ENCODE measurements at places on chromosomes 3 and 15.

DNA sequence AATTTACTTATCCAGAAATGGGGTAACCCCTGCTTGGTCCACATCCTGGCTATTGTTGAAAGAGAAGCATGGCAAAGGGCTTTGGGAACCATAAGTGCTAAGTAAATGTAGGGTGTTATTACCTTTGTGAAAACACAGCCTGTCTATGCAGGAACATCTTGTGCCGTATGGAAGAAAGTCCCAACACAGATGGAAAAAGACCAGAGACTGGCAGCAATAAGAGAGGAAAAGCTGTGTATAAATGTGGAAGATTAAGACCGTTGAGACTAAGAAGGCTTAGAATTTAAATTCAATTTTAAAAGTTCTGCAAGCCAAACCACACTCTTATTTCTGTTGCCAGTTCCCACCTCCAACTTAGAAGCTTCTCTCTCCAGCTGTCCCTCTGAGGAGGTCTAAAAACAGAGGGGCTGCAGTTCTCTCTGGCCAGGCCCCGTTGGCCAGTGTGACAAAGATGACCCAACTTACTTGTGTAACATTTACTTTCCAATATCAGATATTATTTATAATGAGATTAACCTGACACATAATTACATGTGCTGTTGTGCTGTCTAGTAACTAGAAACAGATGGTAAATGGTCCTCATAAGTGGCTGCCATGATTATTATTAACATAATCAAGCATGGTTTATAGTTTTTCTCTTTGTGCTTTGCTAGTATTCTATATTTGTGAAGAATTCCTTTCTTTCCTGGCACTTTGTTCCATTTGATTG lies 7.0 kb downstream of the MINDY4B start:
- DNase-seq = no peak

- DNase-seq = peak; percentile 4
Measured at GRCh38 chr3:75192146-75192616, 471.9 kb upstream of the FRG2C start.

DNA sequence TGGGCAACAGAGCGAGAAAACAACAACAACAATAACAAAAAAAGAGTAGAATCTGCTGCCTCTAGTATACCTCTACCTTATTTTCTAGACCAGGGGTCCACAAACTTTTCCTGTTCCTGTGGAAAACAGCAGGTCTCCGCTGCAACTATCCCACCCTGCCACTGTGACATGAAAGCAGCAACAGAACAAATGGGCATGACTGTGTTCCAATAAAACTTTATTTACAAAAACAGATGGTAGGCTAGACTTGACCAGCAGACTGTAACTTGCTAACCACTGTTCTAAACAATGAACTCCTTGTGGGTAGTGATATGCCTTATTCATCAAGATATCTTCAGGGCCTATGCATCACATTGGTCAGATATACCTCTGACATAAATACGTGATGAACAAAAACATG lies 25.3 kb downstream of the POLQ start:
- no peak for DNase-seq

- no peak for DNase-seq
Measured at GRCh38 chr3:45555666-45556065, 38.9 kb upstream of the LIMD1 start.

GRCh38 chr3:111577798-111578685 lies 17.1 kb downstream of the ZBED2 start:
- DNase-seq = peak; percentile 34

DNA sequence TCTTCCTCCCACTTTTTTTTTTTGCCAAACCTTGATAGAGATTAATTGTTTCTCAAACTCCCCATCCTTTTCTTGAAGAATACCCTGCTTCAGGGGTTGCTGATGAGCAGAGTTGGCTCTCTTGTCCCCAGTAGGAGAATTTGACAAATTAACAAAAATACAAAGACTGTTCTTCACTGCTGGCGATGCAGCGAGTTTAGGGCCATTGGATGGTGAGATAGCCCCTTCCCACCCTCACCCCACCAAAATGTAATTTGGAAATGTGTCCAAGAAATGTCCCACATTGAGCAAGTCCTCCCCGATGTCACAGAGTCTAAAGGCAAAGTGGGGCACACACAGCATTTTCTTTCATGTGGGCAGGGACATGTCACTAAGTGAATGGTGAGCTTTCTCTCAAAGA lies 136.0 kb upstream of the RARB start:
- no peak for DNase-seq

GRCh38 chr15:85880501-85881190 lies 85.9 kb upstream of the KLHL25 start:
- no peak for DNase-seq

DNA sequence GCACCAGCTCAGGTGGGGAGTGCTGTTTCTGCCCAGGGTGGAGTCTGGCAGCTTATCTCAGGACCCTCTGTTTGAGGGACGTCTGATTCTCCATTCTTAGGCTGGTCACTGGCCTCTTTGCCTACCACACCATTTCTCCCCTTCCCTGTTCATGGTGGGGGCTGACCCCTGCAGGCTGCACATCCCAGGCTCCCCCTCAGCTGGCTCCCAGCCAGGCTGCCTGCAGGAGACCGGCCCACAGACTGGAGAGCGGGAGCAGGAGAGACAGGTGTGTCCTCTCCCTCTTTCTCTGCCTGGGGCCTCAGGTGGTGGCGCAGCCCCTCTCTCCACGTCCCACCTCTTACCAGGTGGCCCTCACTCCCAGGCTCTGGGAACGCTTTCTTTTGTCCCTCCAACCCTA lies 60.8 kb downstream of the RAB11A start:
- no peak for DNase-seq

- DNase-seq = no peak
Measured at GRCh38 chr15:101119181-101119580, 132.7 kb downstream of the CHSY1 start.

- DNase-seq = no peak
Measured at GRCh38 chr15:79562403-79562815, 130.3 kb downstream of the MINAR1 start.

DNA sequence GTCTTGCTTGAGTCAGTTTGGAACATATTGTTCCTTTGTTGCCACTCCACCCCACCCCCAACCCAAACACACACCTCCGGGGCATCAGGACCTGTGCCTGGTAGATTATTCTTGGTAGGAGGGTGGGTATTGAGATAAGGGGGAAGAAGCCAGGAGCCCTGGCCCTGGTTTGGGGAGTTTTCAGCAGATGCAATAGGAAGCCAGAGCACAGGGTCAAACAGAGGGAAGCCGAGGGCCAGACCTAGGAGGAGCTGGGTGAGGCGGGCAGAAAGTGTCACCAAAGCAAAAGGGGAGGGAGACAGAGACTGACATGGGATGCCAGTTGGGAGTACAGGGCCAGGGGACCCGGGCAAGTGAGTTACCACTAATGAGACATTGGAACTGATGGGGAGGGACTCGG lies 163.1 kb downstream of the RPLP1 start:
- DNase-seq = no peak

GRCh38 chr3:127768346-127769008 lies 53.8 kb downstream of the MGLL start:
- no peak for DNase-seq

GRCh38 chr3:161035711-161036110 lies 69.4 kb downstream of the B3GALNT1 start:
- peak; percentile 56 for DNase-seq

DNA sequence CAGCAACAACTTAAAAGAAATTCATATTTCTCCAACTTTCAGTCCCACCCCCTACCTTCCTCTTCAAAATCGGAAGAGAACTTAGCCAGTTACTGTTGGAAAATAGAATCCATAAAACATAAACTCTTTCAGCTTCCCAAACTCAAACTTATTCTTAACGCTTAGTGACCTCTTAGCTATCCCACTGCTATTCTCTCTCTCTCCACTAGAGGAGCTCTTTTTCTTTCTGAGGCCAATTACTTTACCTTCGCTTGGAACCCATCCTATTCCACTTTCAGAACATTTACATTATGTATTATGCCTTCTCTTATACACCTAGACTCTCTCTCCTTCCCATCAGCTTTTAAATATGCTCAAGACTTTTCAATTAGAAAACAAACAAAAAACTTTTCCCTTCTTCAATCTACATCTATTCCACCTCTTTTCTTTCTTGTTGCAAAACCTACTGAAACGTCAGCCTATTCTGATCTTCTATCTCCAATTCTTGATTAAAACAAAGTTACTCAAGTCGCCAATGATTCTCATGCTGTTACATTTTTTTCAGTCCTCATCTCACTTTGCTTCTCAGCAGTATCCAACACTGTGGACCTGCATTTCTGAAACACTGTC lies 13.4 kb upstream of the GHSR start:
- DNase-seq = no peak

GRCh38 chr15:65089206-65089824 lies 12.8 kb downstream of the KBTBD13 start:
- DNase-seq = no peak

DNA sequence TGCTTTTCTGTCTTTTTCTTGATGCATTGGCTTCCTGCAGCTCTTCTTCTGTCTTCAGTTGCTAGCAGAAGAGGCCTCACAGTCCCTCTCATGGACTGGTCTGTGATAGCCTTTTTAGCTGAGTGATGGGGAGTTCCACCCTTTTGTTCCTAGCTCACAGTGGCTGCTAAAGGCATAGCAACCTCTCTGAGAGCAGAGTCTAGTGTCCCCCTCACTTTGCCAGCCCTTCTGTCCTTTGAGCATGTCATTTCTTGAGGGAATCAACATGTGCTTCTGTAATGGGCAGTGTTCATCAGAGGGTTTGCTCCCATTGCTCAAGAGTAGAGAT lies 44.4 kb downstream of the GAP43 start:
- DNase-seq = no peak

DNA sequence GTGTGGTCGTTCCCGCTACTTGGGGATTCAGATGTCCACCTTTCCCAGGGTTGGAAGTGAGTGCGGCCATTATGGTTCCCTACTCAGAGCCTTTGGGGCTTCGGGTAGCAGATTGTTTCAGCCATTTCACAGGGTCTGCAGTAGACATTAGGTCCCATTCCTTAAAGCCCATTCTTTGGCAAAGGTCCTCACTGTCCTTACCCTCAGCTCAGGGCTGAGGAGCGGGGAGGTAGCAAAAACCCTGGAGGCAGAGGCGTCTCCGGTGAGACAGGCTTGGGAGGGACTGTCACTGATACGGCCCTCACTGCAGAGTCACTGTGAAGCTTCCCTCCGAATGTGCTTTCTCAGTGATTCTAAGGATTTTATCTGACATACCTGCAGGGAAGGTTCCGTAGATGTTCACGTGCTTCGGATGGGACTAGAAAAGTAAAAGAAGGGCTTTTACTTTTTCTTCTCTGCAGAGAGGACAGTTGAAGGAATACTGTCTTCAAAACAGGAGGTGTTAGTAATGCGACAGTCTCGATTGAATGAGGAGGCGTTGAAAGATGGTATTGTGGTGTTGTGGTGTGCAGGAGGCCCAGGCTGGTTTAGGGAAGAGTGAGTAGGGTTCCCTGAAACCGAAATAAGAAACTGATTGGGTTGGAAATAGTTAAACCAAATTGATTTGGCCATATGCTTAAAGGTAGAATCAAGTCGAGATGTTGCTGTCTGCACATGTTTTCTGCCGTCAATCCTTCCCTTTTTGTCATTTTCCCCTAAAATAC lies 630 bp downstream of the ATP6V1A start:
- DNase-seq = no peak

DNA sequence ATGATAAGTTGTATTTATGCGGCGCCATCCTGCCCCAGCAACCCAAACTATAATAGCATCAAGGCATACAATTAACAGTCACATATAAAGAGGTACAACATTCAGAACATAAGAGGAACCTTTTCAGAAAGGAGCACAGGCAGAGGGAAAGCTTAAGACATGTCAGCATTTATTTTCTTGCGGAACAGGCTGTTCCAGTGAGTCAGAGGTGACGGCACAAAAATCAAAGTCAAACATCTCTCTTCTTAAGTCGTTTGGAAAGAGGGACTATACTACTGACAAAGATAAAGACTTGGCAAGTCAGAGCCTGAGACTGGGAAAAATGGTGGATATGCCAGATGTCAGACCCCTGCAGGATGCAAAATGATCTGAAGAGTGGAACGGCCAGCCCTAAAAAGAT lies 128.4 kb downstream of the CTNNB1 start:
- DNase-seq = no peak

DNA sequence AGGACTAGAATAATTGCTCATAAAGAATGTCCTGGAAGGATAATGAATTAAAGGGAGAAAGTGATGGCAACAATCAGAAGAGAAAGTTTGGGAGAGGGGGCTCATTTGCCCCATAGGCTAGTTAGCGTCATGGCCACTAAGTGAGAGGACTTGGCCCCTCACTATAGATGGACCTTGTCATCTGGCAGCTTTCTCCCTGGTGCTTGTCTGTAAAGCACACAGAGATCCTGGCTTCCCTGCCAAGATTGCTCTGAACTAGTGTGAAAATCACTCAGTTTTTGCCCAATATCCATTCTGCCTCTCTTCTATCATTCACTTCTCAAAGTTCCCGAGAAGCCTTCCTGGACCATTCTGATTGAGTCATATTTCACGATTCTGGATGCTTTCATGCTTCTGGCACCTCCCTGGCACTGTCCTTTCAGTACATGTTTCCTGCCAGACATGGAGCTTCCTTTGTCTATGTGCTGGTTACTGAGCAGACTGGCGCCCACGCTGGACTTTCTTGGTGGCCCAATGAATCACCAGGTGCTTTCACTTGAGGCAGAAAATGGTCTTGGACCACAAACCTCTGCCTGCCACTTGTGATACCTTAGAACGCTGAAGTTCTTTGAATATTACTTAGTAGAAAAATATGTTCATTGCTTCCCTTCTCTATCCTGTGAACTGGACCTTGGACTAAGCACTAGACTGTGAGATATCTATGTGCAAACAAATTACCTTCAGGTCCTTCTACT lies 709.6 kb upstream of the CFAP20DC start:
- DNase-seq = no peak

DNA sequence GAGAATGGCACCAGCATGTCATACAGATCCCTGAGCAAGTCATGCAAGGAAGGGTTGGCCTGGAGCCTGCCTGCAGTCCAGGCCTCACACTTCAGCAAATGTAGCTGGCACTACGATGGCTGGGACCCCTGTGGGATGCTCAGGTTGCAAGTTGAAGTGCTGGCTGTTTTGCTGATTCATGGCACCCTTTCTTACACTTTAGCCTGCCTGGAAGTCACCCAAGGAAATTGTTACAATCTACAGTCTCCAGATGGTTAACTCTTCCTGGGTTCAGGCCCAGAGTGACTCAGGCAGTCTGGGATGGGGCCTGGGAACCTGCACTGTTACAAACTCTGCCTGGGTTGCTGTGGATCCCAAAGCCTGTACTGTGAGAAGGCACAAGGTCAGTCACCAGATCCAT lies 91.0 kb upstream of the SLC6A11 start:
- DNase-seq = no peak

- DNase-seq = no peak
Measured at GRCh38 chr15:79025201-79025600, 65.4 kb downstream of the RASGRF1 start.

DNA sequence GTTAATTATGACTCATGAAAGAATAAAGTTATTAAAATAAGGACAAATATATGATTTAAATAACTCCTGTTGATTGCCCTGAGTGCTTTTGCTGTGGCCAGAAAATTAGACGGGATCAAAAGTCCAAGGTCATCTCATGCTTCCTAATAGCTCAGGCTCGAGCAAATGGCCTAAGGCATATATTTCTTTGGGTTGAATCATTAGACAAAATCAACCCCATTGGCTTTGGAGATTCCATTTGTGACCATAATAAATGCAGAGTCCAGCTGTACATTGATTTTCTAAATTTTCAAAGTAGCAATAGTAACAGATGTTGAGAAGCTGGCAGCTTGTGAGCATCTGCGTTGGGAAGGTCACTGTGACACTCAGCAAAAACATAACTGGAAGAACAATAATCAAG lies 464.5 kb upstream of the TGFBR2 start:
- DNase-seq = no peak
